Uterus (tissue), 4 donors: ENCODE measurements at places on chromosomes 7 and 10. TPM values are rescaled to one million over a fixed set of nuclear protein-coding genes. Genes with fewer than 3 reads are reported as not detected.

DNA sequence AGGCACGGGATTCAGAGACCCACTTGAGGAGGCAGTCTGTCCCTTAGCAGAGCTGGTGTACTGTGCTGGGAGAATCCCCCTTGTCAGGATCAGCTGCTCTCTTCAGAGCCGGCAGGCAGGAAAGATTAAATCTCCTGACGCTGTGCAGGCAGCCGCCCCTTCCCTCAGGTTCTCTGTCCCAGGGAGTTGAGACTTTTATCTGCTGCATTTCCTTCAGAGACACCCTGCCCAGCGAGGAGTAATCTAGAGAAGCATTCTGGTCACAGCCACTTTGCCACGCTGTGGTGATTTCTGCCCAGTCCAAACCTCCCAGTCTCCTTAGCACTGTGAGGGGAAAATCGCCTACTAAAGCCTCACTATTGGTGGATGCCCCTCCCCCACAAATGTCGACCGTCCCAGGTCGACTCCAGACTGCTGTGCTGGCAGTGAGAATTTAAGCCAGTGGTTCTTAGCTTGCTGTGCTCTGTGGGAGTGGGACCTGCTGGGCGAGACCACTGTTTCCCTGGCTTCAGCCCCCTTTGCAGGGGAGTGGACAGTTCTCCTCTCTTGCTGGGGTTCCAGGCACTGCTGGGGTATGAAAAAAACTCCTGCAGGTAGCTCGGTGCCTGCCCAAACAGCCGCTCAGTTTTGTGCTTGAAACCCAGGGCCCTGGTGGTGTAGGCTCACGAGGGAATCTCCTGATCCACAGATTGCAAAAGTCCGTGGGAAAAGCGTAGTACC lies 265.4 kb downstream of the ZWINT start:
- no peaks in the 10 kb centered on the region for H3K36me3 ChIP-seq
- H3K27me3 ChIP-seq, result no peaks in the 10 kb centered on the region
- no peaks in the 10 kb centered on the region for H3K4me1 ChIP-seq
- no peak for DNase-seq
- no peak overlapping the region for H3K27ac ChIP-seq
- no peak overlapping the region for H3K4me3 ChIP-seq

DNA sequence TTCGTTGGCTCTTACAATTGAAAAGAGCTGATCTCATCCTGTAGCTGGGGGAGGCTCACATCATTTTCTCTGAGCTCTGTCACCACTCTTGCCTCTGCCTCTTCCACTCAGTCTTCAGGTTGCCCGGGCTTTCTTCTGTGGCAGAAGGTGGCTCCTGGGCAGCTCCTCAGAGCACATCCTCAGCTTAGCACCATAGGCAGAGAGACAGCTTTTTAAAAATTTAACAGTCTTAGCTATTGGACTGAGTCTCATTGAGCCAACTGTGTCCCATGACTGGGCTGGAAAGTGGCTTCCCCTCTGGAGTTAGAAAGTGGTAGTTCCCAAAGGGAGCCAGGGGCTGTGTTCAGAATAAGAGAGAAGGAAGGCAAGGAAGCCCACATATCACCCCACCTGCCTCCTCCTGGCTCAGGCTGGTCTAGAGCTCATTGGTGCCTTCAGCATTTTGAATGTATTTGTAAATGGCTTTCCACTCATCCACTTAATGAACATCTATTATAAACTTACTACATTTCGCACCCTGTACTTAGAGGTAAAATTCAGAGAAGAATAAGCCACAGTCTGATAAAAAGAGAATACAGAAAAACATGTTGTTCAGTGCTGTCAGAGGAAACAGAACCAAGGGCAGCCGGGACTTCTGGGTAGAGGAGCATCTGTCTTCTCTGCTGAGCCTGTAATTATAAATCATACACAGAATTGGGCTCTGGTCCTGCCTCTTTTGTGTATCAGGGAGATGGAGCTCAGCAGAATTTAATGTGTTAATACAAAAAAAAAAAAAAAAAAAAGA lies 119.3 kb downstream of the WDFY4 start:
- H3K36me3 ChIP-seq, result no peaks in the 10 kb centered on the region
- H3K27ac ChIP-seq, result no peak overlapping the region
- no peak overlapping the region for H3K4me3 ChIP-seq
- no peaks in the 10 kb centered on the region for H3K4me1 ChIP-seq

- no peak overlapping the region for H3K27ac ChIP-seq
- H3K27me3 ChIP-seq, result no peaks in the 10 kb centered on the region
- DNase-seq, result no peak
- H3K4me3 ChIP-seq, result no peak overlapping the region
Observed at GRCh38 chr7:132528695-132529094, 47.6 kb downstream of the PLXNA4 start.

PLXNA4 gene
- 16.5 TPM for total RNA-seq
